Stimulated activated CD4-positive, alpha-beta T cell treated with anti-CD3 and anti-CD28 coated beads, Interleukin-15, amount 100 ng/mL, for 1 hour (primary cell): ENCODE measurements at places on chromosomes 2 and 18.

DNA sequence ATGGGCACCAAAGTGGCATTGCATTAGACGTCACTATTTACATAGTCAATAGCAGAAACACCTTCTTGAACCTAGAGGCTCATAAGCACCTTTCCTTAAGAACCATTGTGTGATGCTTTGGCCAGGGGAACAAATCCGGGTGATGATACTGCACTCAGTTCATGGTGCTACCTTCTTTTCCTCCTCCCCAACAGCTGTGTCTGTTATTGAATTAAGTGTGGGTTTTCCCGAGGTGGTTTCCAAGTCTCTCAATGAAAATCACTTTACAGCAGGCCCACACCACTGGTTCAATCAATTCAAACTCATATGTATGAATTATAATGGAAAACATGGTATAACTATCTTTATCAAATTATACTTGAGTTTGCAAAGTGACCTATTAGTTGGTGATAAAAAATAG, 9.3 kb upstream of the EFEMP1 start:
- no peak for DNase-seq

DNA sequence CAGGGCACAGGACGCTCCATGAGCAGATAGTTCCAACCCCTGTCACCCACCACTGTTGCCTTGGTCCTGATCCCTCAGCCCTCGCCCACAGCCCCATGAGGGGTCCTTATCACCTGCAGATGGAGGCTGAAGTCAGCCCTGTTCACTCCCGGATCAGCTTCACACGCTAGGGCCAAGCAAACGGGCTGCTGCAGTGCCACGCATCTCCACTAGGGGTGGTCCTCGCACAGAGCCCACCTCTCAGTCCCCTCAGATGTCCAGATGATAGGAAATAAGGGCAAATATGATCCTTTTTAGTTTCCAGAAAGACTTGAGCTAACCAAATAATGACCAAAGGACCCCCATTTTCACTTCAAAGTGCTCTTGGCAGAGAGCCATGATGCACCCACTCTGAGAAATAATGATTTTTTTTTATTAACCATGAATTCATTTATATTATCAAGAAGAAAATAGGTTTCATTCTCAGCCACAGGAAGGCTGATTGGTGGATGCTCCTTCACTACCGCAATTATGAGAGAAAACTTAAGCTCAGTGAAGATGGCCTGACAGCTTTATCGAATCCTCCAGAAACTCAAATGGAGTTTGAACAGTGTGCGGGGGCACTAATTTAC, 71.9 kb upstream of the KLHL29 start:
- no peak for DNase-seq

GRCh38 chr18:22678486-22678885, 254.6 kb upstream of the RBBP8 start:
- DNase-seq, result no peak

GRCh38 chr2:178286636-178287035, 92.3 kb downstream of the OSBPL6 start:
- DNase-seq, result no peak

- peak; percentile 19 for DNase-seq
Observed at GRCh38 chr2:197309691-197310231, 819 bp downstream of the ANKRD44 start.

DNA sequence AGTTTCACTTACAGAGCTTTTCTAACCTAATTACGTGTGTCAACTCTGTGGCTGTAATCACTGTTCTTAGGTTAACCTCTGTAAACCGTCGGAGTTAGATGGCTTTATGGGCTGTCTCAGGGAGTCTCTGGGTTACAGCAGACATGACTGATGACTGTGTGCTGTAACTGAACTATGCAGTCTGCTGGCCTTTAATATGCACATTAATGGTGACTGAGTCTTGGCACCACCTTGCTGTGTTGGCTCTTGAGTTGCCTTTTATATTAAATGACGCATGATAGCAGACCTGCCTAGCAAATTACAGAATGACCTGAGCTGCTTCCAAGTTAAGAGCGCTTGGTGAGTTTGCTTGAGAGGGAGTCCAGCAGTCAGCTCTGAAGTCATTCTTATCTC, 90.1 kb downstream of the ACKR3 start:
- no peak for DNase-seq

GRCh38 chr2:232885264-232885961, 15.3 kb downstream of the SNORC start:
- DNase-seq, result no peak

DNA sequence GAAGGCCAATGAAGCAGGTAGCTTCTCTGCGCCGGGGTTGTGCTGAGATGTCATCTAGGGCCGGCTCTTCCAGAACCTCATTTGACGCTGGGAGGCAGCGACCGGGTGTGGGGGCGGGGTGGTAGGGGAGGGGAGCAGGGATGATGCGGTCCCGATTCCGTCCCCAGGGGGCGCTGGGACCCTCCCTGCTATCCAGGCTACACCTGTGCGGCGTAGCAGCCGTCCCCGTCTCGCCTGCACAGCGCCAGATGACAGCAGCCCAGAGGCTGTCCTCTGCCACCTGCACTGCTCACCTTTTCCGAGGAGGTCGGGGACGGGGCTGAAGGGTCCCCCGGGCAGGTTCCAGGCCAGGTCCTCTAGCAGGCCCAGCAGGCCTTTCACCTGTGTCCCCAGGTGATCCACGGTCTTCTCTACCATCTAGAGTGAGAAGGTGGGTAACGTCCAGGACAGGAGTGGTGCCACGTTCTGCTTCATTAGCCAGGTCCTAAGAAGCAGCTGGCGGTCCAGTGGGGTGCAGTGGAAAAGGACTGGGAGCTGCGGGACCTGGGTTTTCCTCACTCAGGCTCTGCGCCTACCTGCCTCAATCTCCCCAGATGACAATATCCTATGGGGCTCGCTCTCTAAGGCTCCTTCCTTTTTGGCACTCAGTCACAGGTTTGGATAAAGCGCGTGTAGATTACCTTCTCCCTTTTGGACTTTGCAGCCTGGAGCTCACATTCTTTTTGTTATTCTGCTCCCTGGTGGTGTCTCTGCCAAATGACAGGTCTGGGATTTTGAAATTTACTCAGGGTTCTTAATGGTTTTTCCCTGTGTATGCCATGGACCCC, 56.0 kb upstream of the RAB6C start:
- no peak for DNase-seq

GRCh38 chr2:134123332-134123731, 130.5 kb upstream of the MGAT5 start:
- DNase-seq, result no peak

GRCh38 chr2:74763962-74764428, 69.9 kb upstream of the HK2 start:
- DNase-seq, result no peak

DNA sequence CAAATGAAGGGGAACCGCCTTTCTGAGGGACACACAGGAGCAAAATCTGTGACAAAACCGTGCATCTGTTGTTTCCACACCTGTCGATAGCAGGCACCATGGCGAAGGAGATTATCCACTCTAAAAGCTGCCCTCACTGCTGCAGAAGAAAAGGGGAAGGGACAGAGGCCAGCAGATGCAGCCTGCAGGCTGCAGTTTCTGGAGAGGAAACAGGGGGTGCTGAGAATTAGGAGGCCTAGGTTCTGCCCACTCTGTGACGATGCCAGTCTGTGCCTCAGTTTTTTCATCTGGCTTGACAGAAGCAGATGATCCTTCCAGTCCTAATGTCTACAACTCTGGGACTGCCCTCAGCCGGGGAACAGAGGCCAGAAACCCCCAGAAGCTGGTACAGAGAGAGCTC, 17.7 kb downstream of the PAX8 start:
- no peak for DNase-seq

GRCh38 chr18:23377669-23378301, 75.3 kb upstream of the RIOK3 start:
- no peak for DNase-seq

DNA sequence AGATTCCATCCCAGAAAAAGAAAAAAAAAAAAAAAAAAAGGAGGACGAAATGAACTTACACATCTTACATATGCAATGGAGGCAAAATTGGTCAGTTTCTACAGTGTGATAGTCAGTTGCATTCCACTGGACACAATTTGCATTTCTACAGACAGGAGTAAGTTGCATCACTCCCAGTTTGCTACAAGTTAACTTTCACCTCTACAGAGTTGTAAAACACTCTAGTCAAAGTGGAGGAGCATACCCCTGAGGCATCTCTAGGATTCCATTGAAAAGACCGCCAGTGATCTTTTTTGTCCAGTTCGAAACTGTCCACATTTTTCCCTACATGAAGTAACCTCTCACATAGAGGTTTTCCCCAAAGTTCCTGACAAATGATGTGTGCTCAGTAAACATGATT, 202.8 kb downstream of the VAPA start:
- no peak for DNase-seq

DNA sequence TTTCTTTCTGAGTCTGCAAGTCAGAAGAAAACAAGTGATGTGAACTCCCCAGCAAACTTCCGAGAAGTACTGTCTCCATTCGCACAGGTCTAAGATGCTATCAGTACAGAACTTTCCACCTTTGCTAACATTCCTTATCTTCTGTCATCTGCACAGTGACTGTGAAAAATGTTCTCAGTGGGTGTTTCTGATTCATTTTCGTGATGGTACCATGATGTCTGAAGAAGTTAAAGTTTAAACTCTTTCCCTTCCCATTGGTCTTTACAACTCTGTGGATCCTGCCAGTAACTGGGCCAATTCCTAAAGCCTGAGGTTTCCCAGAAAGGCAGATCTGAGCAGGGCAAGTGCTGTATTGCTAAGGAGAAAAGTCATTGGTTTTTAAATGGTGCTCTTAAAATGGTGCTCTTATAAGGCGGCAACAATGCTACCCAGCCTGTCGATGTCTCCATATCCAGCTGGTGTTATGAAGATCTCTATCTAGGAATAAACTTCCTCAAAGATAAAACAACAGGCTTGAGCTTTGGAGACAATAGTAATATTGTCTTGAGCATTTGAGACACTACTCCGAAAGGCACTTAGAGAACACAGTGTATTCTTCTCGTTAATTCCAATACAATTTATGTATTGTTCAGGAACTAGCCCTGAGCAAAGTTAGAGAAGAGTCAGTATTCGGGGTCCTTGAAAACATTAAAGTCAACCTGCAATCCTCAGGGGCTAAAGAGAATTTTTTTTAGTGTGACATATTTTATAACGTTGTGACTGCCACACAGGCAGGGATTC, 232.3 kb downstream of the OSR1 start:
- DNase-seq, result no peak

- no peak for DNase-seq
Observed at GRCh38 chr2:23651187-23652080, 266.5 kb downstream of the KLHL29 start.

DNA sequence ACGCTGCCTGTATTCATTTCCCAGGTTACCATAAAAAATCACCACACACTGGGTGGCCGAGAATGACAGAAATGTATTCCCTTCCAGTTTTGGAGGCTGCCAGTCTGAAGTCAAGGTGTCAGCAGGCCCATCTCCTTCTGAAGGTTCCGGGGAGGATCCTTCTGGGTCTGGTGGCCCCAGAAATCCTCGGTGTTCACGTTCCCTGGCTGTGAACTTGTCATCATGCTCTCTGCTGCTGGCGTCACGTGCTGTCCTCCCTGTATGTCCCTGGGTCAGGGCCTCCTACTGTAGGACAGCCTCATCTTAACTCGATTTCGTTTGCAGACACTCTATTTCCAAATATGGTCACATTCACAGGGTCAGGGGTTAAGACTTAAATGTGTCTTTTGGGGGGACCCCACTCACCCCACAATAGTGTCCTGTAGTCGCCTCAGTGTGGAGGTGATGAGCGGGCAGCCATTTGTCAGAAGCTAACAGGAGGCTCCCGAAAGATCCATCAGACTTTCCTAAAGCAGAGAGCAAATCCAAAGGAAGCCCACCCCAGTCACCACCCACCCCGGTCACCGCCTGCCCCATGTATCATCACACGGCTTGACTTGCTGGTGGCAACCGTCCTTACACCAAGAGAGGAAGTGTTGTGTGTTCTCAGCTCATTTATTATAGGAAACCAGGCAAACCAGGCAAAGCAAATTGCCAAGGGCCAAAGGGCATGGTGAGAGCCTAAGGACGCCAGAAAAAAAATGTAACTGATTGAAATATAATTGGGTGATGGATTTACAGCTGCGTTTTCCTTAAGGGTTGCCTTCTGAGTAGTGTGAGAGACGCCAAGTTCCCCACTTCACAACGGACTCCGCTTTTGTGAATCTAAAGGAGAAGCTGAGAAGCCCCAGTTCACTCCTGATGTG, 148.8 kb upstream of the ZNF236 start:
- no peak for DNase-seq

GRCh38 chr2:218872645-218873358, 7.8 kb upstream of the WNT10A start:
- DNase-seq, result no peak

GRCh38 chr18:62523631-62524439, 1.0 kb downstream of the ZCCHC2 start:
- peak; percentile 17 for DNase-seq

DNA sequence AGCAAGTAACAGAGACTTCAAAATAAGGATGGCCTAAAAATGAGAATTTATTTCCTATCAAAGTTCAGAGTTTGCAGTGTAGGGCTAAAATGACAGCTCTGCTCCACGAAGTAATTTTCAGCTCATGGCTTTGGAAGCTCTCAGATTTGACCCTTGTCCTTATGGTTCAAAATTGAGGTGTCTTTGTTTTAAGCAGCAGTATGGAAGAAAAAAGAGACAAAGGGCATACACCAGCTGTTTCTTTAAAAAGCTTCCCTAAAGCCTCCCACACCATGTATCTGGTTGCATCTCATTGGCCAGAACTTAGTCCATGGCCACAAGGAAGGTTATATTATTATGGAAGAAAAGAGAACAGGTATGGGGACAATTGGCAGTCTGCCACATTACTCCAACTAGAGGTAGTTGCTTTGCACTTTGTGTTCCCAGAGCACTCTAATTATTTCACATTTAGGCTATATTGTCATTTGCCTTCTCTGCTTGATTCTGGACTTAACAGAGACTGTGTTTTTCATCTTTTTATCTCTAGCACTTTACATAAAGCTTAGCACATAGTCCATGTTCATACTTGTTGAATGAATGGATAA, 180.4 kb downstream of the MCFD2 start:
- DNase-seq, result no peak

DNA sequence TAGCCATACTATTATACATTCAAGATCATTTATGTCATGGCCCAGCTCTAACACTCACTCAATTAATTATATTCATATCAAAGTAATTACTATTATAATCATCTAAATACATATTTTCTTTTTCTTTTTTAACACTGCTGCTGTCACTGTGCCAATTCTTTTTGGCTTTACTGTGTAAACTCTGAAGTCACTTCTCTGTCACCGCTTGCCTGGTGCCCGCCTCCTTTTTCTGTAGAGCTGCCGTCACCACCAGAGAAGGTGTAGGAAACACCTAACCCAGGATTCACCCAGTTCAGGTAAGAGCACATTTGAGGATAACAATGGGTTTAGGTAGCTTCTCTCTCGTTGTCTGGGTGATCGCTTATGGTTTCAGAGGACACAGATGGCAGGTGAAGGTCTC, 93.3 kb downstream of the AOX1 start:
- no peak for DNase-seq

GRCh38 chr2:226971084-226971483, 135.2 kb downstream of the RHBDD1 start:
- no peak for DNase-seq

DNA sequence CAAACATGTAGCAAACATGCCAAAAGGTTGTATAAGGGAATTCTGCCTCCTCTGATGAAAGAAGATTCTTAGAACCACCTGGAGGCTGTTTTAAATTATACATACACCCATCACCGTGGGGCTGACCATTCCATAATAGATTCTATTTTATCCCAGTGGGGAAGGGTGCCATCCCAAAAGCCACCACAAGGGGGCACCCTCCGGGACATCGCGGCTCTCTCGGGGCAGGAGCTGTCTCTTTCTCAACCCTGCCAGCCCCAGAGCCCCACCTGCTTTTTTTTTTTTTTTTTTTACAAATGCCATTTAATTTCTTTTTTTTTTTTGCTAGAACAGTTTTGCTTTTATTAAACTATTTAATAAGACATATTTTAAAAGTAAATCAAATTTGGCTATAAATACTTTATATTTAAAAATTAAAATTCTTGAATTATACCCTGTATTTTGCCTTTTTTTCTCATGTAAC, 8.6 kb upstream of the MTCL1 start:
- peak; percentile 59 for DNase-seq
